CD4-positive, alpha-beta memory T cell (primary cell): ENCODE measurements at places on chromosomes 5 and 9.

GRCh38 chr9:133637451-133638055 is 1.4 kb downstream of the DBH start:
- DNase-seq = no peak

DNA sequence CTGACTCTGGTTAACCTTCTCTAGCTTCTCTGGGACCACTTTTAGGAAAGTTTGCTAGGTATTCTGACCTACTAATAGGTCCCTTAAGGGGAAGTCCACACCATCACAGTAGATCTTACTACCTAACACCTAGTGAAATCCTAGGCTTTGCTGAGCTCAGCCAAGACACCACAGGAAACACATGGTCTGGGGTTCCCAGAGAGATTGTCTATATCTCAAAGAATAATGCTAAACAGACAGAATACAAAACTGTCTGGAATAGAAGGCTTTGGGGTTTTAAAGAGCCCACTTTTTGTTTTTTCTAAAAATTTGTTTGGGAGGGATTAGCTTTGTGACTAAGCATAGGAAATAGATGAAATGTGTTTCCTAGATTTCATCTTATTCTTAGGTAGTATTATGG is 395.1 kb downstream of the ARHGEF28 start:
- DNase-seq = no peak

- DNase-seq = no peak
Observed at GRCh38 chr5:171965745-171966144, 40.7 kb downstream of the FBXW11 start.

GRCh38 chr9:81621785-81622259 is 67.5 kb downstream of the TLE1 start:
- no peak for DNase-seq

GRCh38 chr9:128787659-128788058 is 606 bp downstream of the TBC1D13 start:
- peak; percentile 46 for DNase-seq

- no peak for DNase-seq
Observed at GRCh38 chr9:131423171-131423581, 29.3 kb downstream of the PRRC2B start.

GRCh38 chr9:108671794-108672193 is 184.0 kb downstream of the ACTL7B start:
- no peak for DNase-seq

GRCh38 chr9:122336189-122336588 is 34.6 kb upstream of the PTGS1 start:
- no peak for DNase-seq

- no peak for DNase-seq
Observed at GRCh38 chr5:82413302-82414040, 135.3 kb upstream of the RPS23 start.

DNA sequence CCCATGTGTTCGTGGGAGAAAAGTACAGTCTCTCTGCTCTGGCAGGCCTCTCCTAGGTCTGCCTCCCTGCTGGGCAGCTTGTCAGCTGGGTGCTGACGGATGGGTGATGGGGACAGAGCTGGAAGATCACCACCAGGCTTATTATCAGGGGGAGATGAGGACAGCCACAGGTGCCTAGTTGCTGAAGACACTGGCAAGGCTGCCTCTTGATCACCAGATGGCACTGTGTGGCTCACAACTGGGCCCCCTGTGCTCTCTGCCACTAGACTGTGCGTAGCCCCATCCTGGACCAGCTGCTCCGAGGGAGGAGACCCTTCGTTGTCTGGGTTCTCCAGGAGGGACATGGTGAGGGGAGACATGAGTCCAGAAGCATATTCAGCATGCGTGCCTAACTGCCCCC is 73.0 kb downstream of the KIF24 start:
- DNase-seq = no peak

GRCh38 chr9:15235658-15236057 is 71.4 kb downstream of the TTC39B start:
- DNase-seq = no peak

GRCh38 chr9:81375187-81376100 is 313.9 kb downstream of the TLE1 start:
- DNase-seq = no peak

DNA sequence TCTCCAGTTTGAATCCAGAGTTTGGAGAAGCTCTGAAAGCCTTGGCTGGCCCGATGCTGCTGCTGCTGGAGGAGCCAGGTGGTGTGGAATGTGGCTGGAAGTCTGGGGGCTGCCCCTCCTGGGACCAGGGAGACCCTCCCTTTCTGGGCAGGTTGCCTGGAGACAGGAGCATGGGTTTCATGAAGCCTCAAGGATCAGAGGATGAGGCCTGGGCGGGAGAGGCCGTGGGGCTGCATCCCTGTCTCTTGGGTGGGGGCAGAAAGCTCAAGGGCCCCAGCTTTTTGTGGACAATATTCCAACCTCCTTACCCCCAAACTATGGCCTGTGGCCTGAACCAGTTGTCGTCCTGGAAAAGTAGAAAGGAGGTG is 10.1 kb downstream of the FGF18 start:
- no peak for DNase-seq

GRCh38 chr9:83665580-83666200 is 42.1 kb downstream of the UBQLN1 start:
- no peak for DNase-seq

DNA sequence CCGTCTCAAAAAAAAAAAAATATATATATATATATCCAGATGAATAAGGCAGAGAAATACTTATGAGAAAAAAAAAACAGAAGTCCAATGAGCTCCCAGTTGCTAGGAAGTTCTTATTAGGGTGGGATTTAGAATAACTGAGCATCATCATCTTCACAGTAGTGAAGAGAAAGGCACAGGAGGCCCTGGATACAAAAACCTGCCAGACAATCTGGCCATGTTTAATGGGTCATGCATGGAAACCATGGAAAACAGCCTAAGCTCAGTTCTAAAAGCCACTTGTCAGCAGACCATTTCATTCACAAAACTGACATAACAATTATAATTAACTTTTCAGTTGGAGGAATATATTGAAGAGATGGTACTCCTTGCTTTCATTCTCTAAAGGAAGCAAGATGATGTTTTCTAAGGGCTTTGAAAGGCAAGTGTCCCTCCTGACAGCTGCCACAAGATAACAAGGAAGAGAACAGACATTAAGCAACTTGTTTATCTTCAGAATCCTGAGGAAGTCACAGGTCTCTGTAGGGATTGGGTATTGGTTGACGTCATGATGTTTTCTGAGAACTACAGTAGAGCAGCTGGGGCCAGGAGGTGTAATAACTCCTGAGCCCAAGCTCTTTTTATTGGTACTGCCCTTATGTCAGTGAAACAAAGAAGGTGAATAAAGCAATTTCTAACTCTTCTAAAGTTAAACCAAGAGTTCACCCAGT is 463.1 kb downstream of the DMAC1 start:
- no peak for DNase-seq

DNA sequence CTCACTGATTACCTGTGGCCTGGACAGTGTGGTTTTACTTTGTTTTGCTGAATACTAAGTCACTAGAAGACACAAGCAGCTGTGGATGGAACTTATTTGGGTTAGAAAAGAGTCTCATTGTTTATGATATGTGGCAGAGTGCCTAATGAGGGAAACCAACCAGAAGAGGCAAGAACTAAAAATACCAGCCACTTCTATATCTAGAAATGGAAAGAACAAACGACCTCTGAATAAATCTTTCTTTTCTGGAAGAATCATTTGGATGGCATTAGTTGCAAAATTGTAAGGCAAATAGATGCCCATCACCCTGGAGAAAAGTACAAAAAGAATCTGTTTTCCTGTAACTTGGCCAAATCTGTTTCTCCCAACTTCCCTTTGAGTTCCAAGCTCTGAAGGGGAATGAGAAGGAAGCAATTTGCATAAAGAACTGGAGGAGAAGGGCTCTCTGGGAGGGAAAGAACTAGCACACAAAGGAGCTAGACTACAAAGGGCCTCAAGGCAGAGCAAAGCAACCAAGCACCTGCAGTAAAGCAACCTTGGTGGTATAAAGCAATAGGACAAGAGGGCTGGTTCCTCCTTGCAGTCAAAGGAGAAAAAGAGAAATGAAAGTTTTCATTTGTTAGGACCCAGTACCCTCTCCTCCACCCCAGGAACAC is 455.4 kb downstream of the CAAP1 start:
- no peak for DNase-seq

DNA sequence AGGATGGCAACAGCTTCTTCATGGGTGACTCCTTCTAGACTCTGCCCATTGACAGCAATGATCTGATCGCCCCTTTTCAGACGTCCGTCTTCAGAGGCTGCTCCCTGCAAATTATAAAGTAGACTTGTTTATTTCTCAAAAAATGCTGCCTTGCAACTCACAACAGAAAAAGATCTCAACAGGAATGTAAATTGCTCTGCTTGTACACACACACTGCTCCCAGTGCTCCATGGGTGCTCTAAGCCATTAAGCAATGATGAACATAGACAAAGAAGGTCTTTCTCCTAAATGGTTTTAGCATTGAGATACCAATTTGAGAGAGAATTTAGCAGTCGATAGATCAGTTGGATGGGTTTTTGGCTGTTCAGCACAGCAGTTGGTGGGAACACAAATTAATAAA is 172.5 kb downstream of the MPDZ start:
- no peak for DNase-seq

- DNase-seq = no peak
Observed at GRCh38 chr9:13284011-13284410, 4.5 kb upstream of the MPDZ start.

DNA sequence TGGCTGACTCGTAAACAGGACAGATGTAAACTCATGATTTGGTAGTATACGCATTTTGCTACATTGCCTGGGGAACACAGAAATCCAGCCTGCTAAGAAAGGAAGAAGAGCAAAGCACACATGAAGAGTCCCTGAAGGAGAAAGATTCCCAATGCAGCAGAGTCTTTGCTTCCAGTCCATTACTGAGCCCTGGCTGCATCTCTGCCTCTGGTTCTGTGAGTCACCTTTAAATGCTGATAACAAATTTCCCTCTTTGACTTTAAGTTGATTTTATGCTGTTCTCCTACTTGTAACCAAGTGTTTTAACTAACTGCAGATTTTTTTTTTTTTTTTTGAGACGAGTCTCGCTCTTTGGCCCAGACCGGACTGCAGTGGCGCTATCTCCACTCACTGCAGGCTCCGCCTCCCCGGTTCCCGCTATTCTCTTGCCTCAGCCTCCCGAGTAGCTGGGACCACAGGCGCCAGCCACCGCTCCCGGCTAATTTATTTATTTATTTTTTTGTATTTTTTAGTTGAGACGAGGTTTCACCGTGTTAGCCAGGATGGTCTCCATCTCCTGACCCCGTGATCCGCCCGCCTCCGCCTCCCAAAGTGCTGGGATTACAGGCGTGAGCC is 8.5 kb upstream of the PRXL2C start:
- no peak for DNase-seq

DNA sequence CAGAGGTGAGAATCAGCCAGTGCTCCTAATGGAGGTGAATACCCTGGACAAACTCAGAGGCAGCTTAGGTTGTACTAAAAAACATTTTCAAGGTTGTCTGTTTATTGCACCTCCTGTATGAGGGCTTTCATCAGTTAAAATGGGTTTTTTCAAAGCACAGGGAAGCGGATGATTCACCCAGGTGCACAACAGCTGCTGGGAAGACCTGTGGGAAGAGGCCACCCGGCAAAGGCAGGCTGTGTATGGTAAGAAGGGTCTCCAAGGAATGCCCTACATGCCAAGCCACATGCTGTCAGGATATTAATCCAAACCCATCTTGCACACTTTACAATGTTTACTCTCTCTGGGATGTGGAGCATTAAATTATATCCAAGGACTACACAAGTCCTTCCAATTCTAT is 14.7 kb downstream of the SIL1 start:
- no peak for DNase-seq

GRCh38 chr5:122145906-122146305 is 16.6 kb downstream of the ZNF474 start:
- no peak for DNase-seq

DNA sequence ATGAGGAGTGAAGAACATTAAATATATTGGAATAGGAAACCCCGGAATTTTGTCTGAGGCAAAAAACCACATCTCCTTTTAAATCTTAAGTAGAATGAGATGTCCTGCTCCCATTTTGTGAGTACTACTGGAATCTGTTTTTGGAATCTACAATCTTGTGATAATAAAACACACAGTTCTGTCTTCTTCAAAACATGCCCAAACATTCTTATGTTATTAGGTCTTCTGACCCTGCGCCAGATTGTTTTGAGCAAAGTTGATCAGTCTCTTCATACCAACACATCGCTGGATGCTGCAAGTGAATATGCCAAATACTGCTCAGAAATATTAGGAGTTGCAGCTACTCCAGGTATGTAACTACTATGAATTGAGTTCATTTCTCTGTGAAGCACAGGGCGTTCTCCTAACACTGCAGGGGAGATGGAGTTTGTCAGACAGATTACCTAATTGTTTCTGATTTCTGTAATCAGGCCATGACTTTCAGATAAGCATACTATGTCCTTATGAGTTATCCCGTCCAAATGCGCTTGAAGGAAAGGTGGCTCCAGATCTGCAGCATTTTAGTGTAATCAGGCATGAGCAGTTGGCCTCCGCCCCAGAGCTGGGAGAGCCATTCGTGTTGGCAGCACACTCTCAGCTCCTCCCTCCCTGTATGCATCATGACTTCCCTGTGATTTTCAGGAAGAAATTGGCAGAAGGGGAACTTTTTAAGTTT is 88.0 kb downstream of the NLN start:
- no peak for DNase-seq

DNA sequence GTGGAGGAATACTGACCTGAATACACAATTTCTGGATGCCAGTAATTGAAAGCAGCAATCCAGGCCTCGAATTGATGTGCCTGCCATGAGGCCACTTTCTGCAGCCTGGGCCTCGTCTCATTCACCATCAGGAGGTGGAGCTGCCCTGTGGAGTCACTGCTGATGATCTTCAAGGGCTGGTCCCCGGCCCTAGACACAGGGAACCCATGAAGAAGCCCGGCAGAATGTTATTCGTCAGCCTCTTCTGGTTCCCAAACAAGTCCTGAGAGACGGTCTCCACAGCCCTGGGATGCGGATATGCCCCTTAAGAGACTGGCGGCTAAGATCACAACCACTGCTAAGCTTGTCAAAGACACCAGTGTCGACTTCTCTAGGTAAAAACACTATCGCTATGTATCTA is 4.5 kb downstream of the DPH7 start:
- DNase-seq = no peak

DNA sequence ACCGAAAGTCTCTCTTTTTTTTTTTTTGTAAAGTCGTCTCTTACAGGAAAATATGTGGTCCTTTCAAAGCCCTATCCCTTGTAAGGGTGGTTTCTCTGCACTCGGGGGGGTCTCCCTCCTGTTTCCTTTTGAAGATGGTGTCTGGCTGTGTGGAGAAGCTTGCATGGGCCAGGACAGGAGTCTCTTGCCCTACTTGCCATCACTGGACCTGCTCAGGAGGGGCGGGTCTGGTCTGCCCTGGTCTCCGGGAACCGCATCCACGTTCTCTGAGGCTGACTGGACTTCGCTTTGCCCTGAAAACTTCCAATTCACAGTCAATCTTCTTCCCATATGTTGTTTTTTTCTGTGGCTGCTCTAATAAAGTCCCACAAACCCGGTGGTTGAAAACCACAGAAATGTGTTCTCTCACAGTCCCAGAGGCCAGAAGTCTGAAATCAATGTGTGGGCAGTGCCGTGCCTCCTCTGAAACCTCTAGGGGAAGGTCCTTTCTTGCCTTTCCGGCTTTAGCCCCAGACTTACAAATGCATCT is 92.9 kb upstream of the IER5L start:
- no peak for DNase-seq

GRCh38 chr5:139241139-139241538 is 43.0 kb upstream of the SIL1 start:
- no peak for DNase-seq
